ENCODE measurements at places on chromosomes 2 and 18.

DNA sequence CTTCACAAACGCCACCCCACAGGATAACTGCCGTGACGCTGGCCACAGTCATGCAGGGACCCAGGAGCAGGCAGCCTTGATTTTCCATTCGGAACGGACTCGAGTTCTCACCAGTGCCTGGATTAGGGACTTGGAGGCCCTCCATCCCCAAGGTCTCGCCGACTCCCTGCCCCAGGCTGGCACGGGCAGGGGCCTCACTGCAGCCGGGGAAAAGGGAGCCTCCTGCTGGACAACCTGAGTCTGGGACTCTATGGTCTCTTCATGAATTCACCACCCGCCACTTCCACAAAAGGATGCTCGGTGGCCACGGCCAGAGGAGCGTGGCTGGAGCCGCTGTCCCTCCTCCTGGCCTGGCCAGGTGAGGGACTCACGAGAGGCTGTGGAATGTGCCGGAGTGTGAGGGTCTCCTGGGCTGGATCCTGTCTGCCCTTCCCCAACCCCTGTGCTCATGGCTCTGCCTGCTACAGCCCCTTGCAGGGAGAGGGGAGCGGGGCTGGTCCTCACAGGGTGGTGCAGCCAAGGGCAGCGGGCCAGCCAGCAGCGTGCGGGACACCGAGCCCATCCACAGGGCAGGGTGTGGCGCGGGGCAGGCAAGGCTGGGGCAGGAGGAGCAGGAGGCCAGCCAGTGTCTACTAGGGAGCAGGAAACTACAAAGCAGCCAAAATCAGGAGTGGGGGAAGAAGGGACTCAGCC is 42.3 kb downstream of the AQP12A start:
- no peak overlapping the region for H3K27ac ChIP-seq
- no peaks in the 10 kb centered on the region for H3K27me3 ChIP-seq
- no peak overlapping the region for H3K4me3 ChIP-seq
- no peak for DNase-seq

DNA sequence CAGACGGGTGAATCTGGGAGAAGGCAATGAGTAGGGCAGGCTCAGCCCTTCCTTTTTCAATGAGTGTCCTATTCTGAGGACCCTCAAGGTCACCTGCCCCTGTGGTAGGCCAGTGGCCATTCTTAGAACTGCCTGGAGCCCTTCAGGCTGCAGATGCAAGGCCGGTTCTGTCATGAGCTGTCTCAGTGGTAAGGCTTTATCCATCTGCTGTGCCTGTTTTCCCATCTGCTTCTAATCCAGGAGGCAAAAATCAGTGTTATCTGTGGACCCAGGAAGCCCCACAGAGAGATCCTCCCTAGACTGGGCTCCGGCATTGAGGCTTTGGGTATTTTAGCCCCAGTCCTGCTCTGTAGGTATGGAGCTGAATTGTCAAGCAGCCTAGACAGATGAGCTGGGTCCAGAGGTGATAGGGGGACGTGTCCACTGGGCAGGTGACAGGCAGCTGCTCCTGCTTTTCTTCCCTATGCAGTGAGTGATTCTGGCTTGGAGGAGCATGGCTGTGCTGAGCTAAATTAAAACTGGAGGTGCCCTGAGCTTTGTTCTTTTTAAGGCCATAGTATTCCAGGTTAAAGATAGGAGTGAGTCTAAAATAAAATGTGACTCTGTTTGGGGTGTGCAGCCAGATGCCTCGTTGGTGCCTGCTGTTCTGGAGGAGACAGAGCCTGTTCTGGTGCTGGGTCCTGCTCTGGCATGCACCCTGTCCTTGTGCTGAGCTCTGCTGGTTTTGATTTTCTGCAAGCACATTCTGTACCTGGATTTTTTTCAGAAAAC is 92.5 kb downstream of the FHOD3 start:
- DNase-seq, result no peak
- H3K27me3 ChIP-seq, result no peaks in the 10 kb centered on the region
- no peaks in the 10 kb centered on the region for H3K36me3 ChIP-seq
- no peak overlapping the region for H3K4me3 ChIP-seq
- H3K4me1 ChIP-seq, result no peaks in the 10 kb centered on the region

DNA sequence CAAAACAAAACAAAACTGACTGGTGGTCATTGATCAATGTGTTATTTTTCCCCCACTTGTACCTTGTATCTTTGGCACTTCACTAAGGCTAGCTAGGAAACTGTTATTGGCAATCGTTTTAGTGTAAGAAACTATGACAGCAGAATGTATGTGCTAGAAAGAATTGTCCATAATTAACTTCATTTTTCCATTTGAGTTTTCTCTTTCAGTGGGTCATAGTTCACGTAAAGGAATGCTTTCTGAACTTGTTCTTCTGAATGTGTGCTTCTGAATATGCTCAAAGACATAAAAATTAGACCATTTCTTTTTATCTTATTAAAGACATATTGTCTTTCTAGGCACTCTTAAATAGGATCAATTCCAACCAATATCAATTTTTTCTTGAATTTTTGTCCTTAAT is 132.2 kb downstream of the ASXL3 start:
- DNase-seq, result no peak
- H3K27me3 ChIP-seq, result no peaks in the 10 kb centered on the region
- H3K4me3 ChIP-seq, result no peak overlapping the region

DNA sequence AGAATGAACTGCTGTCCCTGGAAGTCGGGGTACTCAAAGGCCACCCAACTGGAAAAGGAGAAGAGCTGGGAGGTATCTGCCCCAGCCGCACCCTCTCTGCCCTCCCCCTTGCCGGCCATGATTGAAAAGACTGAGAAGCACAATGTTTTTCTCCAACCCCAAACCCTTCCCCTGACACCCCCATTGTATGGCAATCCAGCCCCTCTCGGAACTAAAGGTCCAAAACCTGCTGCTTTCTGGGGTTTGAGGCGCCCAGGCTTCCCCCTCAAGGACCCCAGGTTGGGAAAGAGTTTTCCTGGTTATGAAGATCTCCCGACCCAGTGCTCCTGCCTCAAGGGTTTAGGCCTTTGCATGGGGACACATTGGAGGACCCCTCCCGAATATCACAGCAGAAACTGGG is 1.0 kb downstream of the CRYBA2 start:
- no peak for DNase-seq
- H3K4me1 ChIP-seq, result peaks cover 2% of the 10 kb centered on the region
- peaks cover 14% of the 10 kb centered on the region for H3K27me3 ChIP-seq
- H3K4me3 ChIP-seq, result no peak overlapping the region

DNA sequence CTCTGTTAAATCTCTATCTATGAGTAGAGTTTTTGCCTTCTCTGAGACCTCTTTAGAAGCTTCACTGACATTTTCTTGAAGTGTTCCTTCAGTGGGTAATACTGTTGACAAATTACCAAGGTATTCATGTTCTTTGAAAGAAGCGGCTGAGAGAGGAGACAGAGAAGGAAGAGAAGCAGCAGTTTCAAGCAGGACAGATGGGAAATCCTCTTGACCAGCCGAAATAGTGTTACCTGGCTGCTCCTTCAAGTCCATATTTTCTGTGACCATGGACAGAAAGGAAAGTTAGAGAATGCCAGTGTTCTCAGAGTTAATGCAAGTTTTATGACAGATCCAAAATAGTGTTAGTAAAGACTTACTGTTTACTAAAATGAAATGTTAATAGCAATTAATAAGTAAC is 23.0 kb downstream of the RTN4 start:
- H3K27ac ChIP-seq, result no peak overlapping the region
- DNase-seq, result no peak
- H3K4me3 ChIP-seq, result no peak overlapping the region
- peaks cover 9% of the 10 kb centered on the region for H3K4me1 ChIP-seq

- no peaks in the 10 kb centered on the region for H3K4me1 ChIP-seq
- no peak for DNase-seq
- H3K36me3 ChIP-seq, result no peaks in the 10 kb centered on the region
- no peak overlapping the region for H3K4me3 ChIP-seq
- no peaks in the 10 kb centered on the region for H3K27me3 ChIP-seq
Measured at GRCh38 chr2:147810883-147811765, 33.7 kb upstream of the ACVR2A start.

DNA sequence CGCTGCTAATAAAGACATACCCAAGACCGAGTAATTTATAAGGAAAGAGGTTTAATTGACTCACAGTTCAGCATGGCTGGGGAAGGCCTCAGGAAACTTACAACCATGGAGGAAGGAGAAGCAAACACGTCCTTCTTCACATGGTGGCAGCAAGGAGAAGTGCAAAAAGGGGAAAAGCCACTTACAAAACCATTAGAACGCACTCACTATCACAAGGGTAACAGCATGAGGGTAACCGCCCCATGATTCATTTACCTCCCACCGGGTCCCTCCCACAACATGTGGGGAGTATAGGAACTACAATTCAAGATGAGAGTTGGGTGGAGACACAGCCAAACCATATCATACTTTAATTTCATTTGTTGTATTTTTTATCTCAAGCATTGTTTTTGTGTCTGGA is 67.5 kb downstream of the ATP9B start:
- no peak for DNase-seq
- no peak overlapping the region for H3K27ac ChIP-seq
- no peaks in the 10 kb centered on the region for H3K4me1 ChIP-seq
- no peaks in the 10 kb centered on the region for H3K27me3 ChIP-seq
- no peaks in the 10 kb centered on the region for H3K36me3 ChIP-seq
- no peak overlapping the region for H3K4me3 ChIP-seq

DNA sequence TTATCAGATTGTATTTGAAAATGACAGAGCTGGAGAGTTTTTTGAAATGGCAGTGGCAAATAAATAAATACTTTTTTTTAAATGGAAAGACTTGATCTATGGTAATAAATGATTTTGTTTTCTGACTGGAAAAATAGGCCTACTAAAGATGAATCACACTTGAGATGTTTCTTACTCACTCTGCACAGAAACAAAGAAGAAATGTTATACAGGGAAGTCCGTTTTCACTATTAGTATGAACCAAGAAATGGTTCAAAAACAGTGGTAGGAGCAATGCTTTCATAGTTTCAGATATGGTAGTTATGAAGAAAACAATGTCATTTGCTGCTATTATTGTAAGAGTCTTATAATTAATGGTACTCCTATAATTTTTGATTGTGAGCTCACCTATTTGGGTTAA is 30.9 kb downstream of the CD28 start:
- H3K27me3 ChIP-seq, result no peaks in the 10 kb centered on the region
- no peak overlapping the region for H3K4me3 ChIP-seq
- H3K36me3 ChIP-seq, result no peaks in the 10 kb centered on the region
- H3K4me1 ChIP-seq, result no peaks in the 10 kb centered on the region
- no peak overlapping the region for H3K27ac ChIP-seq
